CD4-positive, alpha-beta memory T cell (primary cell): ENCODE measurements at places on chromosomes 7 and 10. TPM values are rescaled to one million over a fixed set of nuclear protein-coding genes. Genes with fewer than 3 reads are reported as not detected.
A peak's percentile ranks its signal among the peaks of the same experiment; 100 is the strongest.

DNA sequence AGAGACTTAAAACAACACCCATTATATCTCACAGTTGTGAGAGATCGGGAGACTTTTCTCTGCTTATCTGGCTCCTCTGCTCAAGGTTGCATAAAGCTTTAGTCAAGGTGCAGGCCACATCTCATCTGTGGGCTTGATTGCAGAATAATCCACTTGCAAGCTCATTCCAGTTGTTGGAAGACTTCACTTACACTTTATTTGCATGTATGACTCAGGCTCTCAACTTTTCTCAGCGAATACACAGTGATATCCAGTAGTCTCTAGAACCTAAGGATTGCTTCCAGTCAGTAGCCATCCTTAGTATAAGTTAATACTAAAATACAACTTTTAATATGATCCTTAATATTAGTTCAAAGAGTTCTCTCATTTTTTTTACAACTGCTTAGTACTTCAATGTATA is 435.5 kb upstream of the NRG3 start:
- DNase-seq = no peak

INHBA gene
- total RNA-seq = not detected

DNA sequence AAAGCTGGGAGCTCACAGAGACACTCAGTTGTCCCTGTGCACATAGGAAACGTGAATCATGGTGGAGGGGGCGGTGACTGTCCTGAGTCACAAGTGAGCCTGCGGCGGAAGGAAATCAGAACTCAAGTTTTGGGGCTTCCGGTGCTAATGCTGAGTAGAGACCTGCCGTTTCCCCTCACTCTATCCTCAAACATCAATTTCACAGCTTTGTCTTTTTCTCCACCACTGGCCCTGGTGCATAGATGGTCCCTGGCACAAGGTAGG is 21.9 kb downstream of the ADCYAP1R1 start:
- DNase-seq = no peak

DNA sequence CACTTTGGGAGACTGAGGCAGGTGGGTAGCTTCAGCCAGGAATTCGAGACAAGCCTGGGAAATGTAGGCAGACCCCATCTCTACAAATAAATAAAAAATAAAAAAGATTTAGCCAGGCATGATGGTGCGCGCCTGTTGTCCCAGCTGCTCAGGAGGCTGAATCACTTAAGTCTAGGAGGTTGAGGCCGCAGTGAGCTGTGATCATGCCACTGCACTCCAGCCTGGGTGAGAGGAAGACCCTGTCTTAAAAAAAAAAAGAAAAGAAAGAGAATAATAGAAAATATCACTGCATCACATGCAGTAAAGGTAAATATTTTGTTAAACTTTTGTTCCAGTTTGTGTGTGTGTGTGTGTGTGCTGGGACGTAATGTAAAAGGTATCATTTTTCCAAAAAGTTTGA is 3.0 kb downstream of the STRIP2 start:
- DNase-seq = no peak

GRCh38 chr10:22630234-22631174 is 83.9 kb downstream of the PIP4K2A start:
- DNase-seq = peak; percentile 68
